Activated T-helper 2 cell treated with anti-CD3 and anti-CD28 coated beads, Interferon-gamma antibody, Interleukin-2, Interleukin-4, amounts not matched to agents 10 μg/mL and 5 μg/mL and 100 μg/mL, durations not matched to agents 14 hours and 24 hours and 36 hours (primary cell): ENCODE measurements at places on chromosomes 1 and 21. TPM values are rescaled to one million over a fixed set of nuclear protein-coding genes. Genes with fewer than 3 reads are reported as not detected.

GRCh38 chr21:44527983-44528633 is 11.9 kb downstream of the KRTAP10-1 start:
- H3K27me3 ChIP-seq, result no peaks in the 10 kb centered on the region
- no peaks in the 10 kb centered on the region for H3K4me1 ChIP-seq
- no peak overlapping the region for H3K4me3 ChIP-seq
- H3K27ac ChIP-seq, result no peak overlapping the region
- no peaks in the 10 kb centered on the region for H3K36me3 ChIP-seq

DNA sequence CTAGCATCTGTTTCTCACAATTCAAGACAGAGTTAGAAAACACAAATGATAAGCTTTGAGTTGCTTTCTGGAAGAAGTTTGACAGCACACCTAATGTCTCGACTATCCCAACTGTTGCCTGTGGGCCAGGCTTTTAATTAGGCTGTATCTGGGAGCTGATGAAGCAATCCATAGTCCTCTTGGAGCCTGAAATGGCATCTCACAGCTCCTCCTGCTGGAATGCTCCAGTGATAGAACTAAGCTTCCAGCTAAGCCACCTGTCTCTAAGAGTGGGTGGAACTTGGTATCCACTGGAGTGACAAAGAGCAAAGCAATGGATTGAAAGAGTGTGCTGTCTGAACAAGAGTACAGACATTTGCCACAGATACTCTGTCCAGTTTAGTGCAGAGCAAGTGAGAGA is 605.3 kb upstream of the NR5A2 start:
- no peak for DNase-seq
- H3K4me1 ChIP-seq, result no peaks in the 10 kb centered on the region
- no peaks in the 10 kb centered on the region for H3K27me3 ChIP-seq
- no peak overlapping the region for H3K4me3 ChIP-seq

GRCh38 chr1:35500439-35500838 is 56.8 kb downstream of the KIAA0319L start:
- H3K36me3 ChIP-seq, result peaks cover 56% of the 10 kb centered on the region
- H3K27ac ChIP-seq, result peak overlapping the region; percentile 4
- H3K4me1 ChIP-seq, result peaks cover 53% of the 10 kb centered on the region
- DNase-seq, result no peak
- H3K27me3 ChIP-seq, result no peaks in the 10 kb centered on the region

GRCh38 chr1:154155251-154155650 is 378 bp upstream of the NUP210L start:
- peaks cover 71% of the 10 kb centered on the region for H3K36me3 ChIP-seq
- peaks cover 46% of the 10 kb centered on the region for H3K4me1 ChIP-seq
- H3K27me3 ChIP-seq, result no peaks in the 10 kb centered on the region
- DNase-seq, result no peak
- no peak overlapping the region for H3K27ac ChIP-seq

EPHA8 gene
- not detected in 2 replicates for total RNA-seq
